ENCODE measurements at places on chromosomes 4 and X. TPM values are rescaled to one million over a fixed set of nuclear protein-coding genes. Genes with fewer than 3 reads are reported as not detected.
A peak's percentile ranks its signal among the peaks of the same experiment; 100 is the strongest.

- H3K27ac ChIP-seq: no peak overlapping the region
- peaks cover 3% of the 10 kb centered on the region for H3K4me1 ChIP-seq
- no peak overlapping the region for H3K4me3 ChIP-seq
- no peaks in the 10 kb centered on the region for H3K36me3 ChIP-seq
- no peak for DNase-seq
These were observed 740.0 kb upstream of the IGFBP7 start for GRCh38 chr4:57850141-57850540.

The FRMPD3 gene
- not detected for polyA plus RNA-seq

The TLR2 gene
- 4.8 TPM for polyA plus RNA-seq

DNA sequence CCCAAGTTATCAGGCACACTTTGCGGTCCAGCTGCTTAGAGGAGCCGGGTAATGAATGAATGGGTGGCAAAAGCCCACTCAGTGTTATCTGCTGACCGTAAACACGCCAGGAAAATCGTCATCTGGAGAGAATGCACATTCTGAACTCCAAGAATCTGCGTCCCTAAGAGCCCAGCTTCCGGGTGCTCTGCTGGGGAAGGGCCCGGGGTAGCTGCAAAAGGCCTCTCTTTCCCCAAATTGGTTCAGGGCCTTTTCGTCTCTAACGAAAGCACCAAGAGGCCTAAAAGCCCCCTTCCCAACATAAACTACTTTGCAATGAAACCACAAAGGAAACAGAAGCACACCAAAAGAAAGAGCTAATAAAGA, 1.6 kb upstream of the SFRP2 start:
- peaks cover 68% of the 10 kb centered on the region for H3K27me3 ChIP-seq
- peak overlapping the region; percentile 40 for H3K4me3 ChIP-seq
- H3K27ac ChIP-seq: no peak overlapping the region
- peaks cover 41% of the 10 kb centered on the region for H3K4me1 ChIP-seq

The APELA gene
- not detected for polyA plus RNA-seq

Data from sigmoid colon (tissue), 7 donors.